ENCODE measurements at places on chromosomes 3 and 15. TPM values are rescaled to one million over a fixed set of nuclear protein-coding genes. Genes with fewer than 3 reads are reported as not detected.

GRCh38 chr15:78808550-78808949 lies 2.7 kb downstream of the ADAMTS7 start:
- DNase-seq, result no peak

DNA sequence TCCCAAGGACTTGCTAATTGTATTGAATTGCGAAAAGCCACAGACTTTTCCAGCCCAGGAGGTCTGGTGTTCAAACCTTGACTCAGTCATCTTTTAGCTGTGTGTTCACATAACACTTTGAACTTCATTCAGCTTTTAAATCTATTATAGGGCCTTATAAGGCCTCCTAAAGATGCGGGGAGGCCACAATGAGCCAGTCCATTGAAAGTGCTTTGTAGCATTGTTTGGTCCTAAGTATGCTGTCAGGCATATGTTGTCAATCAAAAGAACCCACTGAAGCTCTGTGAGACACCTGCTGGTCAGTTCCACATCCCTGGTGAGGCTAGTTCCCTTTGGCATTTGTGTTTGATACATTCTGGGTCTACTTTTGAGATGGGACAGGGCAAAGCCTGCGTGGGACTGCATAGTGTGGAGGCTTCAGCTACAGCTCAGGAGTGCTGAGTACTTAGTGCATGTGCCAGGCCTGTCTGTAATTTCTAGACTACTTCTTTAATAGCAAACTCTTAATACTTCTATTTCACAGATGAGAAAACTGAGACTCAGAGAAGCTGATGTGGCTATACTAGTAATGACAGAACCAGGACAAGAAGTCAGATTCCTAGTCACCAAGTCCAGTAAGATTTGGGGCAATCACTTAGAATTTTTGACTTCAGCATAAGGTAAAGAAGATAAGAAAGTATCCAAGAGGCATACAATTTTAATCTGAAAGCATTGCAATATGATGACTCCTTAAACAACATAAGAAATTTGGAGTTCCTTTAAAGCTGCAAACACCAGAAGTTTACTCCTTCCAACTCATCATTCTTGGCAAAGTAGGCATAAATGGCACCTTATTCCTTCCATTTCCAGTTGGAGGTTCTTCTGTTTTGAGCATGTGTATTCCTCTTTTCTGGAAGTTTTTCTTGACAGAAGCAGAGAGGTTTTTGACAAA lies 213.0 kb downstream of the PDCD6IP start:
- DNase-seq, result no peak

DNA sequence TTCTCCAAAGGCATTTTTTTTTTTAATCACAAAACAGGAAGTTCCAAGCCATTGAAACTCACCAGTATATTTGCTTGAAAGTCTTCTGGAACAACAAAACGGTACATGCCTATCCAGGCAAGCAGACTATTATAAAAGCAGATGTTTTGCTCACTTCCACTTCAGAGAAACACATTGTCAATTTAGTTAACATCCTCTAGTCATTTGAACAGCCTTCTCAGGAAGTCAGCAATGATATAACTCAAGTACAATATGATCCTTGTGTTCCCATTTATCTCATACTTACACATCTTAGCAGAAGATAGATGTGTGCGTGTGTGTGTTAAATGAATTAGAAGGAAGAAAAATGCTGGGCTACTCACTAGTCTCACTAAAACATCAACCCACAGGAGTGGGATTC lies 30.4 kb downstream of the MECOM start:
- no peak for DNase-seq

TNFSF10 gene
- 60.9 TPM for polyA plus RNA-seq

GRCh38 chr15:58217460-58217859 lies 79.3 kb downstream of the AQP9 start:
- no peak for DNase-seq

GRCh38 chr3:156681002-156681401 lies 6.6 kb downstream of the TIPARP start:
- DNase-seq, result no peak

DNA sequence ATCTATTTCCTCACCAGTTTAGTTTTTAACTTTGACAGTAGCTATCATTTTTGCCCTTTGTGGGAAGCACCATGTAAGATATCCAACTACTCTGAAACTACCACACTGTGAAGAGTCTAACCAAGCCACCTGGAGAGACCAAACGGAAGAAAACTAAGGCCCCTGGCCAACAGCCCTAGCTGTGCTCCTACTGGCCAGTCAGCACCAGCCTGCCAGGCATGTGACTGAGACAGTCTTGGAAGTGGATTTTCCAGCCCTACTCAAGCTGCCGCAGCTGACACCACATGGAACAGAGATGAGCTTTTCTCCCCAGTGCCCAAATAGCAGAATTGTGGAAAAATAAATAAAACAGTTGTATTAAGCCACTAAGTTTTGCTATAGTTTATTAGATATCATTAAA lies 2.9 kb upstream of the TBC1D5 start:
- DNase-seq, result no peak

SPG11 gene
- 26.1 TPM for polyA plus RNA-seq

DNA sequence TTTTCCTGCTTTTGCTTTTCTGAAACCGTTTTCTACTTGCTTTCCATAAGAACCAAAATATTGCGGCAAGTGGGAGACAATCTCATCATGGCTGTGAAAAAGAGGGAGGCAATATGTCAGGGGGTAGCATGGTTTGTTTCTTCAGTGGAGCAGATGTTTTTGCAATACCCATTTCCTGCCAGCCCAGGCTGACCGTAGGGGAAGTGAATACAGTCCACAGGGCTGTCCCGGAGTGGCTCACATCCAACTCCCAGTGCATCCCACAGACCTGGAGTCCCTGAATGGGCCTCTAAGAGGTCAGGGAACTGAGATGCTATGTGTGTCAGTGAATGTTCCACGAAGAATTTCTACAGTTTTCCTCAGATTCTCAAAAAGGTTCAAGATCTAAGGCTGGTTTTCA lies 69.6 kb downstream of the EPHB1 start:
- DNase-seq, result no peak

TMC3 gene
- polyA plus RNA-seq, result not detected

- DNase-seq, result no peak
Observed at GRCh38 chr15:91952216-91952615, 98.7 kb downstream of the SLCO3A1 start.

GRCh38 chr15:31782951-31783350 lies 247.4 kb upstream of the CHRNA7 start:
- DNase-seq, result no peak

CCDC39 gene
- not detected for polyA plus RNA-seq

- DNase-seq, result no peak
Observed at GRCh38 chr15:52798529-52799101, 8.5 kb upstream of the ONECUT1 start.

DNA sequence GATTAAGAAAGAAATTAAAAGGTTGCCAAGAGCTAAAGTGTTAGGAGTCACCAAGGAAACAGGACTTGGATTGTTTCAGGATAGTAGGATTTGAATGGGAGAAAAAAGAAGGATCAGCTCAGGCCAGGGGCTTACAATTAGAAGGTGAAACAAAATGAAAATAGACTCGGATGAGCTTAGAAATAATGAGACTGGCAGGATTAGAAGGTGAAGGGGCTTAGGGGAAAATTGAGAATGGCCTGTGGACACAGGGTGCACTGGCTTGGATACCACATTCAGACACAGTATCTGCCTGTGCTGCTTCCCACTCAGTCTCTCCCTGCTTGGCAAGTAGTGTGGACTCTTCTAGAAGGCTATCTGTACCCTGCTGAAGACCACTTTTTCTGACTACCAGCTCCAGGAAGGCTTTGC lies 206.1 kb upstream of the ATP10A start:
- no peak for DNase-seq

GRCh38 chr15:60660290-60661051 lies 181.5 kb upstream of the ICE2 start:
- DNase-seq, result no peak

- DNase-seq, result no peak
Observed at GRCh38 chr3:182957676-182958266, 22.6 kb downstream of the DCUN1D1 start.

DNA sequence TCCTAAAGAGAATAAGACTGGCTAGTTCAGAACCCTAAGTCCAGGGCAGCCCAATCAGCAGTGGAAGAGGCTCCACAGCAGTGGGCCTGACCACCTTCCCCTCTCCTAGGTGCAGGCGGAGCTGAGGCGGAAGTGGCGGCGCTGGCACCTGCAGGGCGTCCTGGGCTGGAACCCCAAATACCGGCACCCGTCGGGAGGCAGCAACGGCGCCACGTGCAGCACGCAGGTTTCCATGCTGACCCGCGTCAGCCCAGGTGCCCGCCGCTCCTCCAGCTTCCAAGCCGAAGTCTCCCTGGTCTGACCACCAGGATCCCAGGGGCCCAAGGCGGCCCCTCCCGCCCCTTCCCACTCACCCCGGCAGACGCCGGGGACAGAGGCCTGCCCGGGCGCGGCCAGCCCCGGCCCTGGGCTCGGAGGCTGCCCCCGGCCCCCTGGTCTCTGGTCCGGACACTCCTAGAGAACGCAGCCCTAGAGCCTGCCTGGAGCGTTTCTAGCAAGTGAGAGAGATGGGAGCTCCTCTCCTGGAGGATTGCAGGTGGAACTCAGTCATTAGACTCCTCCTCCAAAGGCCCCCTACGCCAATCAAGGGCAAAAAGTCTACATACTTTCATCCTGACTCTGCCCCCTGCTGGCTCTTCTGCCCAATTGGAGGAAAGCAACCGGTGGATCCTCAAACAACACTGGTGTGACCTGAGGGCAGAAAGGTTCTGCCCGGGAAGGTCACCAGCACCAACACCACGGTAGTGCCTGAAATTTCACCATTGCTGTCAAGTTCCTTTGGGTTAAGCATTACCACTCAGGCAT lies 33.7 kb downstream of the VIPR1 start:
- peak; percentile 48 for DNase-seq

CALML4 gene
- 0.29 TPM for polyA plus RNA-seq

PXK gene
- polyA plus RNA-seq, result 26.3 TPM

DNA sequence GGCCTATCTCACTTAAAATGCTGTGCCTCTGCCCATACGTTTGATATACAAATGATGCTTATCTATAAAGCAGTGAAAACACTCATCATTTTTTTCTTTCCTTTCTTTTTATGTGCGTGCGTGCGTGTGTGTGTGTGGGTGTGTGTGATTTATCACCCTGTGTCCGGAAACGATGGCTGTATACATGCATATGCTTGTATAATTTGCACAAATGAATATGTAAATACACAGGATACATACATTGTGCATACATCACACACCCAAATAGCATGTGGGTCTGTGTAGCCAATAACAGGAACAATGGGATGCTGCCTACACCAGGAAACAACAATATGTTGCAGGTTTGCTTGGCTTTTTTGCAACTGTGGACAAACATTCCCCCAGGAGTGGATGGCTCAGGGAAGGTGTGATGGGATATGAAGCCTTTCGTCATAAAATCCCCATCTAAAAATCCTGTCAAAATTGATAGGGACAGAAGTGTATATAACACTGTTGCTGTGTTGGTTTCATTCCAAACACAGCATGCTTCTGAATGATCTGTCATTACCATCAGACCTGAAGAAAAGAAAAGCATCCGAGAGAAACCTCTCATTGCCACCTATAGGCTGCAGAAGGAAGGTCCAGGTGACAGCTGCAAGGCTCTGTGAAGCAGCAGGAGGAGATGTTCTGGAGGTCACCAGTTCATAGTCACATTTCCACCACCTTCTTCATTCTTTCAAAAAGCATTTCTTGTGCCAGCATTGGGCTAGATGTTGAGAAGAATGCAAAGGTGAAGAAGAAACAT lies 503.9 kb upstream of the NR2F2 start:
- DNase-seq, result no peak

- no peak for DNase-seq
Observed at GRCh38 chr3:163548015-163548414, 1530.3 kb downstream of the SI start.

- DNase-seq, result no peak
Observed at GRCh38 chr3:169939320-169939719, 27.3 kb upstream of the SEC62 start.

TRIP4 gene
- polyA plus RNA-seq, result 31.5 TPM

CHRFAM7A gene
- not detected for polyA plus RNA-seq

Data from naive thymus-derived CD4-positive, alpha-beta T cell (primary cell).